Memory B cell (primary cell): ENCODE measurements at places on chromosomes 5 and 9.

DNA sequence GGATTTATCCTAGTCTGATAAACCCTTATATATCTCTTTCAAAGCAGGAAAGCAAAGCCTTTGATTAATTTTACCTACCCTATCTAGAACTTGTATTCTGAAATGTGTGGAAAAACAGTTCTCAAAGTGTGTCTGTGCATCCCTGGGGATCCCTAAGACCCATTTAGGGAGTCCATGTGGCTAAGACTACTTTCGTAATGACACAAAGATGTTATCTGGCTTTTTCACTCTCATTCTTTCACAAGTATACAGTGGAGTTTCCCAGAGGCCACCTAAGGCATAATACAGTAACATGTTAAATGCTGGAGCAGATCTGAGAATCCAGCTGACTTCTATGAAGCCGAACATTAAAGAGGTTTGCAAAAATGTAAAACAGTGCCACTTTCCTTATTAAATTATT lies 54.3 kb upstream of the TNFSF15 start:
- DNase-seq = no peak

DNA sequence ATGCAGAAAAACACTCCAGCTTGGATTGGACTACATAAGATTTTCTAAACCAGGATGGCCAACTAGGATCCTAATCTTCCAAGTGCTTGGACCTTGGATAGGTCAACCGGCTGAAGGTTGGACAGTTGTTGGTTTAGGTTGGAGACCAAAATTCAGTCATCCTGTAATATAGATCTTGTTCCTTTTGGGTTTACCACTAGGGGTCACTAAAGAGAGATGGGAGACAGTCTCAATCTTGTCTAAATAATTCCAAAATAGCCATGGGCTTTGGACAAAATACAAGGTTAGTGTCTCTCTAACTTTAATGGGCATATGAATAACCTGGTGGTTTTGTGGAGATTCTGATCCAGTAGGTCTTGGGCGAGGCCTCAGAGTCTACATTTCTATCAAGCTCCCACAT lies 148.7 kb upstream of the ERCC6L2 start:
- no peak for DNase-seq

GRCh38 chr5:147613359-147613758 lies 103.5 kb upstream of the DPYSL3 start:
- DNase-seq = no peak

- no peak for DNase-seq
These were observed 70.6 kb downstream of the HMHB1 start for GRCh38 chr5:143882520-143882919.

DNA sequence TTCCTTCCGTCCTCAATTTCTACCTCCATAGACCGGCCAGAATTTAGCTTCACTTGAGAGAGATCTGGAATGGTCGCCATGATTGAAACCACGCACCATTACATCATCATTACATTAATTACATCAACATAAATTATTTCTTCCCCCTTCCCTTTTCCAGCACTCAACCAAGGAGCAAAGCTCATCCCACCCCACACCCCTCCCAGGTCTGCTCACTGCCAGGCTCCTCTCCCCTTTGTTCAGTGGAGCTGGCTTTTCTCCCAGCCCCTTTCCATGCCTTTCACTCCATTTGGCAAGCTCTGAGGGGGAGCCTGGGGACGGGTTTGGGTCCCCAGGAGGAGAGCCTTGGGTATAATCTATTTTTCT lies 8.4 kb downstream of the RACK1 start:
- no peak for DNase-seq

- DNase-seq = no peak
These were observed 28.6 kb upstream of the TNC start for GRCh38 chr9:115146581-115147021.

GRCh38 chr5:89208811-89209210 lies 325.8 kb upstream of the MEF2C start:
- no peak for DNase-seq

GRCh38 chr5:131649161-131649560 lies 14.1 kb upstream of the RAPGEF6 start:
- DNase-seq = no peak

- no peak for DNase-seq
These were observed 1086.9 kb upstream of the CDH6 start for GRCh38 chr5:30106596-30106995.

GRCh38 chr9:121508415-121508814 lies 8.8 kb upstream of the GGTA1 start:
- no peak for DNase-seq

DNA sequence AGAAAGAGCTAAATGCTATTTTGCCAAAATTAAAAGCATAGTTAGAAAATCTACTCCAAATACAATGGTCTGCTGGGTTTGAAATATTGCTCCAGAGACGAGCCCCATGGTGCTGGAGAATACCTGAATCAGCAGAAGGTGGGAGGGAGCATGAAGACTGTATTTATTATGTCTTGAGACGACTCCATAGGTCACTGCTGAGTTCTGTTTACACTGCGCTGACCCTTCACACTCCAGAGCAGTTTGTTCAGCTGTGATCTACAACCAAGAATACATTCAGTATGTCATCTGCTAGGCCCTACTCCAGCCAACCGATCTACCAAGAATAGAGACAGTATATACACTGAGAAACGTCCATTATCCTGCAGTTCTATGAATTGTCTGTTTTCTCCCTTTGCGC lies 150.5 kb downstream of the TLE1 start:
- no peak for DNase-seq

DNA sequence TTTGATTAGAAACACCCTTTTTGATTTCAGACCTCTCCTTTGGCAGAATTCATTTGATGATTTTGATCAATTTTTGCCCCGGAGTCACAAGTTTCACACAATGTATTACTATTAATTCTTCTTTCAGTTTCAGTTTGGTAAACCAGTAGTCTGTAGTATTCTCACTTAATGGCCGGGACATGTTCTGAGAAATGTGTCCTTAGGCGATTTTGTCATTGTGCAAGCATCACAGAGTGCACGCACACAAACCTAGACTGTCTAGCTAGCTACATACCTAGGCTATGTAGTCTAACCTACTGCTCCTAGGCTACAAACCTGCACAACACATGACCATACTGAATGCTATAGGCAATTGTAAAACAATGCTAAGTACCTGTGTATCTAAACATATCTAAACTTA lies 662.5 kb downstream of the IRX1 start:
- no peak for DNase-seq

- no peak for DNase-seq
These were observed 5.8 kb upstream of the SOWAHA start for GRCh38 chr5:132807163-132807838.

DNA sequence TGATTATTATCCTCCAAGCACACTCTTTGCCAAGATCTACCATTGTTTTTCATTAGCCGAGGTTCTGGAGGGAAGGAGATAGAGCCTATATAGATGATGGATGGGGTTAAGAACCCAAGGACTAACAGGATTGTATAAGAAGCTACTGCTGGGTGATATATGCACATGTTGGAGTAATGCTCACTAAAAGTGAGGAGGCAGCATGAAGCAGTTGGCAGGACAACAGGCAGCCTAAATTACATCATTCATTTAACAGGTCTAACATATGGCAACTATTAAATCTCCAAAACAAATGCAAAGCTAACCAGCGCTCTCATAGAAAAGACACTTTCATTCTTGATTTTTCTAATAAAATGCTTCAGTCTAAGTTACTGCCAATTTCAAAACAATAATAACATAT lies 293.2 kb downstream of the EPB41L4A start:
- DNase-seq = no peak

GRCh38 chr9:88991066-88992034 lies at the start of gene S1PR3:
Gene S1PR3, plus strand, starts transcription at chr9:88991468. Its CDS starts 9,733 bp downstream, at chr9:89001201.
- no peak for DNase-seq

- DNase-seq = no peak
These were observed 703 bp downstream of the ISCA1 start for GRCh38 chr9:86281593-86282076.

DNA sequence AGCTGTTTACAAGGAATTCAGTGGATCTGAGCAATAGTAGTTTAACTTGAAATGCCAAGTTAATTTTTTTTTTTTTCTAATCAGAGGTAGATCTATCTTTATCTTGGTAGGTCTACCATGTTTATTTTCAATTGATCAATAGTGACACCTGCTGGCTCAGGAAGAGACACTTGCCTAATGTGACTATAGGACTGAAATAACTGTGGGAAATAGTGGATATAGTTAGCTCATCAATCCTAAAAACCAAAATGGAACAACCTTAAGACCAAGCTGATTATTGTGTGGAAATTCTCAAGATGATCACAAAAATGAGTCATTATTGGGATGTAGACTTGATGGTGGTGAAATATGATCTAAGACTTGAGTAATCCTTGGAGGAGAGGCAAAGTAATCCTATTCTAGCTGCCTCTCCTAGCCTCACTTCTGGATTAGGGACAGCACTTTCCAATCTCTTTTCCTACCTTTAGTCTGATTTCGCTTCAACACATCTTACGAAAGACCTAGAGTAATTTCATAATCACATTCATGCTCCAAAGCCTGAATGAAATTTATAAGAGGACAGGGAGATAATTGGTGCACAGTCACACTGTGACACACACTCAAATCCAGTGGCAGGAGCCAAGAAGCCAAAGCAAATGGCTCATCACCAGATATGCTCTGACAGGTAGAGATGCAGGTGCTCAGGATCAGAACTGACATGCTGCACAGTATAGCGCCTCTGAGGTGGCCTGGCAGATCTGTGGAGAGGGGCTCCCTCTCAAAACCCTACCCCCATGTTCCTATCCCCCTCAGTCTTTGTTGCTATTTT lies 156.3 kb downstream of the HMHB1 start:
- DNase-seq = no peak

DNA sequence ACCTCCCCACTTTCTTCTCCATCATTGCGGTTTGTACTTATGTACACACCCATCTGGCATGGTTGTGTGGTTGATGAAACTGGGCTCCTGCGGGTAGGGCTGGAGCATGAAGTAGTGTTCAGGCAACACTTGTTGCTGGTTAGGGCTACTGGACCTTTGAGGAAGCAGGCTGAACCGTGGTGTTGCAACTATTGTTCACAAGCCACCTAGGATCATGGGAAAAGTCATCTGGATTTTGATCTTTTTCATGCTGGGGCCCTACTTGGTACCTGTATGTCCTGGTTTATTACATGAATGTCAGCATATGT lies 40.1 kb upstream of the TIFAB start:
- no peak for DNase-seq

DNA sequence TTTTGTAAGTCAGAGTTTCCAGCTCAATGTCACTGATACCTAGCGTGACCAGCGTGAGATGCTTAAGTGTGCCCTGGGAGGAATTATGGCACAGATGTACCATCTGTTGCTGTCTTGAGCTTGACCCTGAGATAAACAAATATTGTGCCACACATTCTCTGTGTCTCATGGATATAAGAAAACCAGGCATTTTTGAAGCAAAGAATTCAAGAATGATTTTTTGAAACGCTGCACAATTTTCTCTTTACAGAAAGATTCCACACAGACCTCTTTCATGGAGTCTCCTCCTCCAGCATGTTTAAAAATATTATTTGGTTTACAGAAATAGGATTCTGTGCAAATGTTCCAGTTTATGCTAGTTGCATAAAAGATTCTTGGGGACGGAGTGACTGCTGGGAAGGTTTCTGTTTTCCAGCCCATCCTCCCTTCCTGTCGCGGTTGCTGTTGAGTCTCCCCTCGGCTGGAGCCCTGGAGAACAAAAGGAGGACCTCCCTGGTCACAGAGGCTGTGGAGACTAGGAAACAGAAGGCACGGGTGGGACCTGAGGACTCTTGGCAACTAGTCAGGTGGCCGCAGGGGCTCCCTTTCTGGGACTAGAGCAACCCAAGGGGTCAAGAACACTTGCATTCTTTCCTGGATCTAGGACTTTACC lies 120.8 kb downstream of the RASGRF2 start:
- DNase-seq = no peak

DNA sequence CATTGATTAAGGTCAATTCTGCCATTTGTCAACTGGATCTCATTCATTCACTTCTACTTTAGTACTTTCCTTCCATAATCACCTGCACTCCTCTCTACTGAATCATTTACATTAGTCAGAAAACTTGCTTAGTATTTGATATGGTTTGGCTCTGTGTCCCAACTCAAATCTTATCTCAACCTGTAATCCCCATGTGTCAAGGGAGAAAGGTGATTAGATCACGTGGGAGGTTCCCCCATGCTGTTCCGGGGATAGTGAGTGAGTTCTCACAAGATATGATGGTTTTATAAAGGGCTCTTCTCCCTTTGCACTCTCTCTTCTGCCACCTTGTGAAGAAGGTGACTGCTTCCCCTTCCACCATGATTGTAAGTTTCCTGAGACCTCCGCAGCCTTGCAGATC lies 23.7 kb upstream of the UGCG start:
- DNase-seq = no peak

- DNase-seq = no peak
These were observed 104.9 kb upstream of the ZNF618 start for GRCh38 chr9:113771199-113771598.
